A172 (cell line): ENCODE measurements at places on chromosomes 6 and 20. TPM values are rescaled to one million over a fixed set of nuclear protein-coding genes. Genes with fewer than 3 reads are reported as not detected.

Gene KCNS1
- total RNA-seq: not detected in 2 replicates

- peak; percentile 45 for DNase-seq
Measured at GRCh38 chr6:26295691-26296555, 69.1 kb upstream of the BTN3A2 start.

DNA sequence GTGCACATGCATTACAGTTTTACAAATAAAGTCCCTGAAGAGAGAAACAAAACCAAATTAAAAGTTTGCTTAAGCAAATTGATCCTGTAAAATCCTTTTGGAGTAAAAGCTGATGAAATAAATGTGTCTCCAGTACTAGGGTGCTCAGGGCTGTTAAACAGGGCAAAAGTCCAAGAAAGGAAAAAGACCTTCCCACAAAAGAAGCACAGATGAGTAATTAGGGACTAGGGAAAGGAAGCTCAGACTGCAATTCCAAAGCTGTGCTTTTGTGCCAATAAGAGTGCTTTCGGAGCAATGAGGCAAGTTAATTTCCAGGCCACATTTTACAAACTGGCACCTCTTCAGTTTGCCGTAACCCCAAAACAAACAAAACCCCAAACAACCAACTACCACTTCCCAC is 10.4 kb upstream of the RNF182 start:
- no peak for DNase-seq

DNA sequence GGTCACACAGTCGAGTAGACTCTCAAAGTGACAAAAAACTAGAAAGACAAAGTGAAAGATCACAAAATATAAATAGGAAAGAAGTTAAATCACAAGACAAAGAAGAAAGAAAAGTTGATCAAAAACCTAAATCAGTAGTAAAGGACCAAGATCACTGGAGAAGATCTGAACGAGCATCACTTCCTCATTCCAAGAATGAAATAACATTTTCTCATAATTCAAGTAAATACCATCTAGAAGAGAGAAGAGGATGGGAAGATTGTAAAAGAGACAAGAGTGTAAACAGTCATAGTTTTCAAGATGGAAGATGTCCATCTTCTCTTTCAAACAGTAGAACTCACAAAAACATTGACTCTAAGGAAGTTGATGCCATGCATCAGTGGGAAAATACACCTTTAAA is 31.6 kb upstream of the GJA10 start:
- no peak for DNase-seq

- peak; percentile 58 for DNase-seq
Measured at GRCh38 chr20:38222231-38222922, 38.2 kb downstream of the KIAA1755 start.

DNA sequence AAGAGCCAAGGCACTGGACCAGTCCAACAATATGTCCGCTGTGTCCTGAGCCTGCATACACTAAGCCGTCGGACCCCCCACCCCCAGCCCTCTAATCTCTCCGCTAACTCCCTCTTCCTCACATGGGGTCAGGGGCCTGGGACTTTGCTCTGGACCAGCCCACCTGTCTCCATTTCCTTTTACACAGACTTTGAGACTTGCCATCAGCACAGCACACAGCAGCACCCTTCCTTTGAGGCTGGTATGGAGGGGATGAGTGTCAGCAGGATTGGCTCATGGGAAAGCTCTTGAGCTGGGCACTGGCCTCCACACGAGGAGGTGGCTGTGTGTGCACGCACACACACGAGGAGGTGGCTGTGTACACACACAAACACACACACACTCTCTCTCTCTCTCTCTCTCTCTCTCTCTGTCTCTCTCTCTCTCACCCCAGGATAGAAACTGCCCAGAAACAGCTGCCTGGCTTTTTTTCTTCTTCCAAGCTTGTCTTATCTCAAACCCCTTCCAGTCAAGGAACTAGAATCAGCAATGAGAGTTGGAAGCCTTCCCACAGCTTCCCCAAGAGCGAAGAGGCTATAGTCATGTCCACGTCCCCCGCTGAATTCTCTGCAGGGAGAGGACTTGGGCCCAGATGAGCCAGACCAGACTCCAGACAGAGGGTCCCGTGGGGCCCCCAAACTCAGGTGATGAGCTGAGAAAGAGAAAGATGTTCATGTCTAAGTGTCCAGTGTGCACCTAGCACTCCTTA is 18.6 kb downstream of the SLC9A8 start:
- DNase-seq: no peak
